ENCODE measurements at places on chromosomes 12 and 14. TPM values are rescaled to one million over a fixed set of nuclear protein-coding genes. Genes with fewer than 3 reads are reported as not detected.

Gene KRT2
- 1.4 TPM for total RNA-seq

Gene TAS2R50
- total RNA-seq: 1.5 TPM

Gene SLC25A47
- total RNA-seq: not detected

Gene GALNT9
- not detected for total RNA-seq

Gene SLCO1B3
- not detected for total RNA-seq

Gene SERPINA3
- 140 TPM for total RNA-seq

- no peak overlapping the region for H3K4me3 ChIP-seq
- DNase-seq: no peak
- no peaks in the 10 kb centered on the region for H3K27me3 ChIP-seq
- H3K36me3 ChIP-seq: no peaks in the 10 kb centered on the region
- H3K27ac ChIP-seq: no peak overlapping the region
Observed at GRCh38 chr12:61029516-61029915, 1230.7 kb upstream of the USP15 start.

GRCh38 chr12:53579545-53579955 is 46.6 kb downstream of the ATF7 start:
- no peaks in the 10 kb centered on the region for H3K36me3 ChIP-seq
- H3K4me3 ChIP-seq: no peak overlapping the region
- H3K4me1 ChIP-seq: no peaks in the 10 kb centered on the region
- DNase-seq: no peak
- H3K27me3 ChIP-seq: no peaks in the 10 kb centered on the region

GRCh38 chr14:84527706-84528105 is 1002.2 kb upstream of the FLRT2 start:
- no peaks in the 10 kb centered on the region for H3K27me3 ChIP-seq
- H3K4me3 ChIP-seq: no peak overlapping the region
- no peak for DNase-seq
- no peak overlapping the region for H3K27ac ChIP-seq

DNA sequence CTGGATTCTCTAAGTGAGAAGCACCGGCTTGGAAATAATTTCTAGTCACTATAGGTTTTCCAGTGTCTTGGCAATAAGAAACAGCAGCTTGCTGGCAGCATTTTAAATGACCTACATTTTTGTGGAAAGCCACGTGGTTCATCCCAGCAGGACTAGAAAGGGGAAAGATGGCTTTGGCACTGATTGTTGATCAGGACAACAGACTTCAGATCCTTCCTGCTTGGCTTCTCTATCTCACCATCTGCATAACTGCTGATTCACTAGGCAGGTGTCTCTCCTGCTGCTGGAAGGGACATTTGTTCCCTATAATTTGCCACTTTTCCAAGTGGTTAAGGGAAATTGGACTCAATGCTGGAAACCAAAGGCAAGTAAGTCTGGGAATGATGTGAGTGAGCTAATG is 131.0 kb downstream of the TTC8 start:
- no peaks in the 10 kb centered on the region for H3K27me3 ChIP-seq
- no peak overlapping the region for H3K4me3 ChIP-seq
- no peaks in the 10 kb centered on the region for H3K4me1 ChIP-seq

GRCh38 chr12:24728366-24728765 is 220.5 kb downstream of the BCAT1 start:
- no peak overlapping the region for H3K27ac ChIP-seq
- H3K4me1 ChIP-seq: no peaks in the 10 kb centered on the region
- H3K4me3 ChIP-seq: no peak overlapping the region
- DNase-seq: no peak
- no peaks in the 10 kb centered on the region for H3K36me3 ChIP-seq

GRCh38 chr14:42929806-42930480 is 1323.3 kb downstream of the LRFN5 start:
- H3K27ac ChIP-seq: no peak overlapping the region
- no peaks in the 10 kb centered on the region for H3K27me3 ChIP-seq
- no peaks in the 10 kb centered on the region for H3K36me3 ChIP-seq
- H3K4me1 ChIP-seq: no peaks in the 10 kb centered on the region
- DNase-seq: no peak

- no peaks in the 10 kb centered on the region for H3K4me1 ChIP-seq
- no peaks in the 10 kb centered on the region for H3K36me3 ChIP-seq
- no peak overlapping the region for H3K4me3 ChIP-seq
- no peaks in the 10 kb centered on the region for H3K27me3 ChIP-seq
Observed at GRCh38 chr12:5748027-5748426, 197.0 kb downstream of the ANO2 start.
